ENCODE measurements at places on chromosomes 13 and 19.

DNA sequence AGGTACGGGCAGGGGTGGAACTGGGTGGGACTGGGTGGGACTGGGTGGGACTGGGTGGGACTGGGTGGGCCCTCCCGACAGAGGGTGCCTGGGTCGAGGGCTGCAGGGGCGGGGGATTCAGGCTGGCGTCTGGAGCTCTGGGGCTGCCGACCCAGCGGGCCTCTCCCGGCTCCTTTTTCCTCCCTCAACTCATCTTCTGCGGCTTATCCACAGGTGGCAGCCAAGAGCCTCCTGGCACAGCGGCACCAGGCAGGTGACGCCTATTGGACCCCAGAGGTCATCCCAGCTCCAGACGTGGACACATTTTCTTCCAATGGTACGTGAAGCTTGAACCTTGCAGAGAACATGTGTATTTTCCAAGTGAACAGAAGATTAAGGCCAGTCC, 533 bp downstream of the ZNF544 start:
- DNase-seq: no peak

DNA sequence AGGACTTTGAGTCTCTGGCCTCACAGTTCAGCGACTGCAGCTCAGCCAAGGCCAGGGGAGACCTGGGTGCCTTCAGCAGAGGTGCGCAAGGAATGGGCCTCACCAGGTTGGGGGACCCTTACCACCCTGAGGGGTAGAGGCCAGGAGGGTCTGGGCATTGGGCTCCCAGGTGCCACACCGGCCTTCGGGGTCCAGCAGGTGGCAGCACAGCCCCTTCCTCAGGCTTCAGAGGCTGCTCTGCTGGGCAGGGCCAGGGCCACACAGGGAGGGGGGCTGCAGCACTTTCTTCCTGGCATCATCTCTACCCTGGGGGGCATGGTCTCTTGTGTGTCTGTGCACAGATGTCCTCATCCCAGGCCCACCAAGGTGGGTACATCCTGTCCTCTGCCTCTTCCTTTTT, 12.9 kb downstream of the PIN1 start:
- DNase-seq: no peak

DNA sequence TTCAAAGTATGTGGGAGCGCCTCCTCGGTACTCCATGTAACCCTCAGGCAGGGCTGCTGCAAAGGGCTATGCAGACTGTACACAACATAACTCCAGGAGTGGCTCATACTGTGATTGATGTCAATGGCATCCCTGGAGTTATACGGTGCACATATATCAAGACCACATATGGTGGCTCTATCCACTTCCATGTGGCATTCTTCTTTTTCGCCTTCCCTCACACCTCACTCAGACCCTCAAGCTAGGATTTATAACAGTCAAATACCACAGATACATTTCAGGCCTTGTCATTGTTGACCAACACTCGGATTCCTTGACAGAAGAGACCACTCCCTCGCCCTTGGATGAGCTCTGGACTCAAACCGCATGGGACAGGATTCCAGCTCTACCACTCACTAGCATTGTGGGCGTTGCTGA, 11.3 kb upstream of the UBL3 start:
- no peak for DNase-seq

GRCh38 chr19:42057846-42058245, 12.2 kb downstream of the GRIK5 start:
- DNase-seq: no peak

DNA sequence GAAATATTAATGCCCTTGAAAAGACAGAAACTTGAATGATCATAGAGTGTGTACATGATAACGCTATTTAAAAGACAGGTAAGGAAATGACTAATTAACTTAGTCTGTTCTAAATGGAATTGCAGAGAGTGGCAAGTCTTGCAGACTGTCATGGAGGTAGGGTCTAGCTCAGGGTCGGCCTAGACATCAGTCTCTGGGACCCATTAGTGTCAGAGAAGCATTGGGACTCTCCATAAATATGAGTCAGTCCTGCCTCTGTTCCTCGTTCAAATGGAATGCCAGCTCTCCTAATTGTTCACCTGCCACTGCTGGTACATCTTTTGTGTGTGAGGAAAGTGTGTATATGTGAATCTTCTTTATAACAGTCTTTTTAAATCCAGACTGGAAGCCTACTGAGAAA, 28.0 kb downstream of the PCDH20 start:
- DNase-seq: no peak

GRCh38 chr19:41409288-41409687, 11.7 kb downstream of the BCKDHA start:
- DNase-seq: no peak

DNA sequence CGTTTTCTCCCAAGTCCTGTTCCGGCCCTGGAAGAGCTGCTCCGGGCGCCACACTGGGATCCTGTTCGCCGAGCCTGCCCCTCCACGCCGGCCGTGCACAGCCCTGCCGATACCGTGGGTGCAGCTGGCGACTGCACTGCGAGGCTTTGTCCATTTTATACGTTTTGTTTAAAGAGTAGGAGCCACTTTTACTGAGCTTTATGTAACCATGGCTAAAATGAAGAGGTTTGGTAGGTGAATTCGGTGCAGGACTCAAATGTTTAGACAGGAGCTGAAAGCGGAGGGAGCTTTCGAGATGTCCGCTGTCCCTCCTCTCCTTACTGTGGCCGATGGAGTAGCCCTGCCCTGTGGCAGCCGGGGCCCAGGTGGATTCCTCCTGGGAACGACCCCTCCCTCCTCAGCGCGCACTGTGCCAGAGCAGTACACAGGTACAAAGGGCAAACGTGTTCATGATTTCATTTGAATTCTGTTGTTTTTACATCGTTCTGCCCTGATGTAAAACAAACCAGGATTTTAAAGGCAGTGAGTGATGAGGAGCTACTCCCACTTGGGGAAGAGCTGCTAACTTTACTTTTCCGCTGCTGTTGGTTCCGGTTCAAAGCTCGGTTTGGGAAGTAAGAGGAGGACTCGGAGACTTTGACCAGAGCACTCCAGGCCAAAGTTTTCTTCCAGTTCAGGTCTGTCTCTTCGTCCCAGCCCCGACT, 1.7 kb downstream of the COL4A2 start:
- no peak for DNase-seq

DNA sequence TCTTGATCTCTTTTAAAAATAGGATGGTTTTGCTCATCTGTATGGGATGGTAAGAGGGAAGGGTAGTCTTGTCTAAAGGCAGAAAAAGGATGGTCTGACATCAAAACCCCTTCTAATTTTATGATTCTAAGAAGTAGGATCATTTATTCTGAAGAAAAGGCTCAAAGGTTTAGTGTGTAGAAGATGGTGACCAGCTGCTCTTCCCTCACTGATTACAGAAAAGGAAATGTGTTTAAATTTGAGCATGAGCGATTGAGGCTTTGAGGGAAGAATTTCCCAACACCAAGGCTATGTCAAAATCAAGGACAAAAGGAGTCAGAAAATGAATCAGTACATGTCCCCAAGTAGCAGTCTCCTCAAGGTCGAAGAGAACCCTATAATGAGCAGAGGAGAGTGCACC, 909.8 kb downstream of the EFNB2 start:
- DNase-seq: no peak

DNA sequence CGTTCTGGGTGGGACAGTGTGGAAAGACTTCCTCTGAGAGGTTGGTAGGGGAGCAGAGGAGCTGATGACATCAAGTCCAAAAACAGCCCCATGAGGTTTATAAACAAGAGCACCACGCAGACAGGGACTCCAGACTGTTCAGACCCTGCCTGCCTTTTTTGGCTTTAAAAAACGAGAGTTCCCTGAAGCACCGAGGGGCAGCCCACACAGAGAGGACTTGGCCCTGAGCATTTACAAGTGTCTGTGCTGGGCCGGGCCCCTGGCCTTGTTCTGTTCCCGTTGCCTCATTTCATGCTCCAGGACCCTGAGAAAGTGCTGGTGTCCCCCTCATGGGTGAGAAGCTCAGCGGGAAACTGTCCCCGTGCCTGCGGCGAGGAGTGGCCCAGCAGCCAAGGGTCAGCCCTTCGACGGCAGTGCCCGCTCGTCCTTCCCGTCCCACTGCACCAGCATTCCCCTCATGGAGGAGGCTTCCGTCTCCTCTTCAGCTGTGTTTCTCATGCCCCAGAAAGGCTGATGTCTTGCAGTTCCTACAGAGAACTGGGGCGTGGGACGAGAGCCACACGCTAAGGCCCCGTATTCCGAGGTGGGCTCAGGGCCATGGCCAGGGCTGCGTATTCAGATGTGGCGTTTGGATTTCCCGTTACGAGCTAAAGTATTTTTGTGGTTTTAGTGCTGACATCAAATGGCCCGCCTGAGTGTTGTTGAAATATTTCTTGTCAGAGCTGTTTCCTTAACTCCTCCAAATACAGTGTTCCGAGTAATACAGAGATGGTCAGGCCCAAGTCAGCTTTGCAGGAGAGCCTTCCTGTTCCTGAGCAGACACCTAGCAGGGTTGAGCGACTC, 93.5 kb downstream of the ATP11A start:
- DNase-seq: no peak

GRCh38 chr13:107867701-107868661, 347.4 kb downstream of the LIG4 start:
- DNase-seq: no peak

DNA sequence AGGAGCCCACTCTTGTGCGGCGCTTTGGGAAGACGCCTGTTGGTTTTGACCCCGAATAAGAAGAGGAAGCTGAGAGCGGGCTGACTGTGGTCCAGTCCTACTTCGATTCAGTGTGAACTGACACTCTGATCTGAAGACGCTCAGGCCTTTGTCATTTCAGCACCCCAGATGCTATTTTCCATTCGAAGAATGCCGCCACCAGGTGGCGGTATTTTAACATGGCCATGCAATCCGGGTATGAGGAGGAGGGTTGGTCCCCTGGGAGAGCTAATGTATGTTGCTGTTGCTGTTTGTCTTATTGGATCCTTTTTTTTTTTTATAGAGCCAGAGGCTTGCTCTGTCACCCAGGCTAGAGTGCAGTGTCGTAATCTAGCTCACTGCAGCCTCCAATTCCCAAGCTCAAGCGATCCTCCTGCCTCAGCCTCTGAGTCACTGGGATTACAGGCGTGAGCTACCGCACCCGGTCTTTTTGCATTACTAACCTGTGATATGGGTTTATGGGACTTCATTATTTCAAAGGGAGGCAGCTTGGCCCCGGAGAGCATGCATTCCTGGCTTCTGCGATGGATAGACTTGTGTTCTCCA, 803 bp upstream of the TIMM44 start:
- DNase-seq: peak; percentile 77

GRCh38 chr19:49555600-49556411, 24.6 kb downstream of the NOSIP start:
- no peak for DNase-seq

- no peak for DNase-seq
Observed at GRCh38 chr13:95154413-95154886, 146.8 kb downstream of the ABCC4 start.

GRCh38 chr13:26653310-26653709, 95.8 kb downstream of the WASF3 start:
- no peak for DNase-seq

DNA sequence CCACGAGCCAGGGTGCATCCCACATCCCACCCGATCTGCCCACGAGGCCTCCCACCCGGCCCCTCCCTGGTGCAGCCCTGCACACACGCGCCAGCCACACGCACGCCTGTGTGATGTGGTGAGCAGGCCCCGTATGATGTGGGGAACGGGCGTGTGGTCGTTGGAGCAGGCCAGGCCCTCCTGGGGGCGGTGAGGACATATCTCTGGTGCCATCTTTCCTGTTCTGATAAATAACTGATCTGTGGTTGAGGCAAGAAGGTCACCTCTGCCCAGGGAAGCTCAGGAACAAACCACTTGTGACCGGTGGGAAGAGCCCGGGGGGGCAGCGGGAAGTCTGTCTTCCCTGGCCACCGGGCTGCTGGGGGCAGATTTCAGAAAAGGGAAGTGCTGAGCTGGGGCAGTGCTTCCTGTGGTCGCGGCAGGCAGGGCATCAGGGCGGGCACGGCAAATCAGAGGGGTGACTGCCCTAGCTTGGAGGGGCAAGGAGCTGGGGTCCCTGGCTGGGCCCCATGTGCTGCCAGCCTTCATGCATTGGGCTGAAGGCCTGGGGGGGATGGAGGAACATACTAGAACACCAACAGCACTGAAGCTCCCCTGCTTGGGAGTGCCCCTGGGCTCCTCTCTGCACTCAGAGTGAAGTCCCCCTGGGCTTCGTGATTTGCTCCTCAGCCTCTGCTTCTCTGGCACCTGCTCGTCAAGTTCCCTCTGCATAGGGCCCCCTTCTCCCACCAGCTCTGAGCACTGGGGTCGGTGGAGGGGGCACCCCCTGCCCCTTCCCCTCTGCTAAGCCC, 35.2 kb upstream of the SLC7A10 start:
- no peak for DNase-seq

DNA sequence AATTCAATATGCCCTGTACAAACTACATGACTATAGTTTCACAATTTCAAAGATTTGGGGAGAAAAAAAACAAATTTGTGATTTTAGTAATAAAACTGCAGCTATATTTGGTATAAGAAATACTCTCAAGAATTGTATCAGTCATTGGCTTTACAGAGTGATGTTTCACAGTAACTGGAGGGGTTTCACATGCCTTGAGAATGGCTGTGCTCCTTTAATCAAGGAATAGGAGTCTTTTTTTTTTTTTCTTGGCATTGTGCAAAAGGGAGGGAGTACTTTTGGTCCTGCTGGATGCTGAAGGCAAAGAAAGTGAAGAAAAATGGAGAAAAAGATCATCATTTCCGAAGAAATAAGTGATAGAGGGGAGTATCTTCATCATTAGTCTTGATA, 6.8 kb downstream of the ZNF507 start:
- DNase-seq: no peak

DNA sequence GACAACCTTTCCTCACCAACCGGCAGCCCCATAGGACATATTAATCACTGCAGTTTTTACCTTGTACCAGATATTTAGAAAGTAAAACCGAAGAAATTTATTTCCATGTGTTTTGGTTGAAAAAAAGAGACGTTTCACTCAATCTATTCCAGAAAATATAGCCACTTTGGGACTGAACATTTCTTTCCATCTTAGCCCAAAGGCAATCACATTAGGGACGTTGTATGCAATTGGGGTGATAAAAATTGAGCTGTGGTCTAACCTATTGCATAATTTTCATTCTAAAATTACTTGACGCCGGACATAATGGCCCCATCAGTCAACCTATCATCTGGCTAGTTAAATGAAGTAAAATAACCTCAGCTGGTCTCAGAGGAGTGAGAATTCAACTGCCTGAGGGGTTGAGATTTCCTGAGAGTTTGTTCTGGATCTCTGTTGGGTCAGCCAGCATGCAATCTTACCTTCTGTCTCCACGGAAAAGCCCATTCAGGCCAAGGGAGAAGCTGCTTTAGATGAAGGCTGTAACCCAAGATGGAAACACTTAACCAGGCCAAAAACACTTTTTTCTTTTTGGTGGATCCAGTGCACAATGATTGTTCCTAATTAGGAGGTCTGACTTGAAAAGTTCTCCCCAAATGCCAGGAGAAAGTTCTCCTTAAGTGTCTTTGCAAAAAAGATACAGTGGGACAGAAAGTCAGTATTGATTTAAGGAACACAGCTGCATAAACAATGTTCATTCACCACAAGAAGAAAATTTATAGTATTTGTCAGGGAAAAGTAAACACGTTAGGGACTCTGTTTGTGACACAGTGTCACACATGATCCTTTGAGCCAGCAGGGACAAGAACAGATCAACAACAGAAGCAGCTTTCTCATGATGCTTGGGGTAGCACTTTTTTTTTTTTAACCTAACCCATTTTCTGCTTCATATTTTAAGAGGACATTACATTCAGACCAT, 34.1 kb downstream of the DLEU7 start:
- no peak for DNase-seq

- no peak for DNase-seq
Observed at GRCh38 chr19:15902254-15902653, 4.4 kb upstream of the CYP4F2 start.

Measured in activated CD8-positive, alpha-beta memory T cell treated with anti-CD3 and anti-CD28 coated beads for 48 hours (primary cell).